ENCODE measurements at places on chromosomes 4 and X. TPM values are rescaled to one million over a fixed set of nuclear protein-coding genes. Genes with fewer than 3 reads are reported as not detected.

COL4A5 gene
- not detected for total RNA-seq

CYSLTR1 gene
- 2.1 TPM for total RNA-seq

SMPX gene
- total RNA-seq: not detected

PDE5A gene
- total RNA-seq: not detected

SPANXD gene
- total RNA-seq: not detected

OTC gene
- total RNA-seq: not detected

USP17L19 gene
- not detected for total RNA-seq

NKX3-2 gene
- not detected for total RNA-seq

MAP9 gene
- 4.5 TPM for total RNA-seq

VSIG1 gene
- total RNA-seq: not detected

ZRSR2 gene
- total RNA-seq: 18.0 TPM

USP51 gene
- 0.88 TPM for total RNA-seq

TRMT44 gene
- 24.5 TPM for total RNA-seq

NSUN7 gene
- total RNA-seq: 0.55 TPM

PLP1 gene
- not detected for total RNA-seq

MAGIX gene
- 2.0 TPM for total RNA-seq
